Posterior vena cava (tissue), 2 donors: ENCODE measurements at places on chromosomes 3 and 15.
A peak's percentile ranks its signal among the peaks of the same experiment; 100 is the strongest.

DNA sequence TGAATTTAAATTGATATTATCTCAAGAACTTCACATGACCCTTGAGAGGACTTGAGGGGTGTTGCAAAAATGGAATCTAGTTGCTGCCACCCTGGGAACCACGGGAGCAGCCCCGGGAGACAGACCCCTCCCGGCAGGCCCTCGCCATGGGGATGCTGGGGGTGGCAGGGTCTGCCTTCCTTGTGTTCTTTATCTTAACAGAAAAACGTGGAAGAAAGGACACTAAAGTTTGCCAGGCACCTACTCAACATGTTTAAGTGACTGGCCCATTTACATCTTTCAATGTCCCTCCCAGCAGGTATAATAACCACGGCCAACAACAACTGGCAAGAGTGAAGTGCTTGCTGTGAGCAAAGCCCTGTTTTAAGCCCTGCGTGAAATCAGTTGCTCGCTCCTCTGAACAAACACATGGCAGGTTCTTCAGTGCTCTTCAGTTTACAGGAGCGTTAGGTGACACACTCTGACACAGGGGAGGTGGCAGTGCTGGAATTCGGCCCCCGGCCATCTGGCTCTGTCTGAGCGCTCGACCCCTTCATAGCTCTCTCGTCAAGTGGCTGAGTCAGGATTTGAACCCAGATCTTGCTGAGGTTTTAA lies 112.5 kb downstream of the ASB7 start:
- no peak for DNase-seq

GRCh38 chr3:81839504-81840094 lies 78.2 kb upstream of the GBE1 start:
- DNase-seq: no peak

- DNase-seq: peak; percentile 50
Measured at GRCh38 chr3:125145751-125146475, 66.6 kb downstream of the SLC12A8 start.

- DNase-seq: no peak
Measured at GRCh38 chr15:71790081-71790480, 20.3 kb upstream of the NR2E3 start.

- DNase-seq: no peak
Measured at GRCh38 chr3:193729088-193729465, 136.1 kb downstream of the OPA1 start.

GRCh38 chr15:86572368-86572841 lies 492.7 kb downstream of the AGBL1 start:
- no peak for DNase-seq

DNA sequence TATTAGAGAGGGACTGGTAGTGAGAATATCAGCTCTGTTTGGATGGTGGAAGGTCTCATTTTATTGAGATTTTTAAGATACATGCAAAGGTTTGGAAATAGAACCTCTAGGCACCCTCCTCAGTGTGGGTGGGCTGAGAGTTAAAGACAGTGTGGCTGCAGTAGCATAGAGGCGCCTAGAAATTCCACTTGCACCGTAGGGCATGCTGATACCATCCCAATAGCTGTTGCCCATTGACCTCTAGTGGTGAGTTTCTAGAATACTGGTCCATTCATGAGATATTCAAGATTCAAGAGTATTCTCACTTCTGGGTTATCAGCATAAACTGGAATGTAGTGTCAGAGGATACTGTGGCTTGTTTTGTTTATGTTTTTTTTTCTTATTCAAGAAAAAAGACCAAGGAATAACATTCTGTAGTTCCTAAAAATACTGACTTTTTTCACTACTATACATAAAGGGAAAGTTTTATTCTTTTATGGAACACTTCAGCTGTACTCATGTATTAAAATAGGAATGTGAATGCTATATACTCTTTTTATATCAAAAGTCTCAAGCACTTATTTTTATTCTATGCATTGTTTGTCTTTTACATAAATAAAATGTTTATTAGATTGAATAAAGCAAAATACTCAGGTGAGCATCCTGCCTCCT lies 87.2 kb downstream of the TGFBR2 start:
- DNase-seq: no peak

DNA sequence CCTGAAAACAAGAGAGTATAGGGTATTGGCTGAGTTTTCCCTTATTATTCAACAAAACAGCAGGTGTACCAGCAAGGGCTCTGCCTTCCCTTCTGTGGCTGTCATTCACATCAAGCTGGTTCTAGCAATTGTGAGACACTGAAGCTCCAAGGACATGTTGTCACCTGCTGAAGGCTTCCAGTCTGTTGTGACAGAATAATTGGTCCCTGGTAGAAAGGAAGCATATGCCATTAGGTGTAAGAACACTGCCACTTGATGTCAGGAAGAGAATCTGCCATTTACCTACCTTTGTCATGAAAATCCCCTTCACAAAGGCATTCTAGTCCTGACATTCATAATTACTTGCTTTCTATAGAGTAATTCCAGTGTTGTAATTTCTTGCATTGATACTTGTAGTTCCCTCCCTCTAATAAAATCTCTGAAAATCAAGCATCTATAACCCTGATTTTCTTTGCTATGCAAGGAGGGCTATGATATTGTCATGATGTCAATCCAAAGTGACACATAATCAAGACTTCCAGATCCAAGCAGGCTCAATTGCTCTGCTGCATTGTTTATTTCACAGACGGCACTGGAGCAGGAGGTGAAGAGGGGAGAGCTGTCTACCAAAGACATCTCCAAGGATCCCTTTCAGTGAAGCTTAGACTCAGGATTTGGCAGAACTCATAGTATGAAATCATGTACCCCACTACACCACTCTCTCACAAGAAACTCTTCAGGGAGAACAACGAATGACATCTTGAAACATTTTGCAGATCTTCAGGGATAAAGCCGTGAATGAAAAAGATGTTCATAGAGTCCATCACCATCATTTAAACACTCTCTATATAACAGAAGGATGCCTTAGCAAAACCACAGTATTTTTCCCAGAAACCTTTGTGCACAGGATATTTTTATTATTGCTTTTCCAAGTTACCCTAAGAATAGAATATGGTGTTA lies 425.3 kb downstream of the RBMS3 start:
- no peak for DNase-seq

GRCh38 chr3:69012100-69012799 lies 1.2 kb downstream of the EOGT start:
- no peak for DNase-seq

DNA sequence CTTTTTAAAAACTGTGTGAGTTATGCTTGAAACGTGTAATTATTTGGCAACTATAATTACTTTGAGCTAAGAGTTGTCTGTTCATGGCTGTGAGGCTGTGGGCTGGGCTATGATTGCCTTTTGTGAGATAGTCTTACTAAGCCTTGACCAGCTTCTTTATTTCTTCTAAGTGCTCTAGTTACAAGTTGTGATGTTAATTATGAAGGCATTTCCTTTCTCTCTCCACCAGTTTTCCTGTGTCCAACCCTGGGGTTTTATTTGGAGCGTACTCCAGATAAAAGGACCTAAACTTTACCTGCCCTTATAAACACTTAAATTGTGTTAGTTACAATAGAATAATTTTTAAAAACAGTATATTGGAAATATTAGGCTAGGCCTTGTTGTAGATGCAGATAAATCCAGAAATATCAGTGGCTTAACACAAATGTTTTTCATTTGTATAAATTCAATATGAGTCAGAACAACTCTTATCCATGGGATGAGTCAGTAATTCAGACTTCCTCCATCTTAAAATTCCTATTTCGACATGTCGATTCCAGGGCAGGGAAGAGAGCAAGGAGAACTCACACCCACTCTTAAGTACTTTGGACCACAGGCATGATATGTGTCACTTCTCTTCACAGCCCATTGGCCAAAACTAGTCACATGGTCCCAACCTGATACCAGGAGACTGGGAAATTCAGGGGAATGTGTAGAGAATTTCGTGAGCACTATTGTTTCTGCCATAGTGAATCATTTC lies 17.0 kb downstream of the TMEM62 start:
- DNase-seq: no peak

DNA sequence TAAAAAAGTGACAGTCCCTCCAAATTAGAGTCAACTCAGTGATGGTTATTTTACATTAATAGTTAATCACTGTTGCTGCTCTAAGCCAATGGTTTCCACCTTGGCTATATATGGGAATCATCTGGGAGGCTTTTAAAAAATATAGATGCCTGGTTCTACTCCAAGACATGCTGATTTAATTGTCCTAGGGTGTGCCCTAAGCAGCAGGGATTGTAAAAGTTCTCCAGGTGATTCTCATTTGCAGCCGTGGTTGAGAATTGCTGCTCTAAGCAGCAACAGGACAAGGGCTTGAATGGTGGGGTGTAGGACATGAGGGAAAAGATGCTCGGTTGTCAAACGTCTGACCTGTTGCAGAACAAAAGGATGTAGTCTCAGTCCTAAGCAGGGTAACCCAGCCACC lies 405.1 kb upstream of the MCTP2 start:
- no peak for DNase-seq

GRCh38 chr3:180828001-180828720 lies 84.3 kb upstream of the FXR1 start:
- DNase-seq: no peak

DNA sequence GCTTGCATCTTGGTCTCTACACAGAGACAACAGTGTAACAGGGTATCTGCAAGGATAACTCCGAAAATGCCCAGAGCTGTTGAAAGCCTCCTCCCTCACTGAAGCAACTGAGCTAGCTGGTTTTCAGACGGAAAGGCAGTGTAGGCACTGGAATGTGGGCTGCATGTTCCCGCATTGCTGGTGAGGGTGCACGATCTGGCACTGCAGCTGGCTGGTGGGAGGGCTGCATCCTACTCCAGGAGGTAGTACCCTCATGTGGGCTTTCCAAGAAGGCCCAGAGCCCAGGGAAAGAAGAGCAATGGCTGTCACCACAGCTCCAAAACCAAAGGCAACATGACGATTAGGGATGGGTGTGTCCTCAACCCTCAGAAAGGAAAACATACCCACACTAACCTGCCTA lies 28.7 kb upstream of the RPS17 start:
- DNase-seq: no peak

- DNase-seq: no peak
Measured at GRCh38 chr3:142053244-142053643, 96.1 kb downstream of the TFDP2 start.

DNA sequence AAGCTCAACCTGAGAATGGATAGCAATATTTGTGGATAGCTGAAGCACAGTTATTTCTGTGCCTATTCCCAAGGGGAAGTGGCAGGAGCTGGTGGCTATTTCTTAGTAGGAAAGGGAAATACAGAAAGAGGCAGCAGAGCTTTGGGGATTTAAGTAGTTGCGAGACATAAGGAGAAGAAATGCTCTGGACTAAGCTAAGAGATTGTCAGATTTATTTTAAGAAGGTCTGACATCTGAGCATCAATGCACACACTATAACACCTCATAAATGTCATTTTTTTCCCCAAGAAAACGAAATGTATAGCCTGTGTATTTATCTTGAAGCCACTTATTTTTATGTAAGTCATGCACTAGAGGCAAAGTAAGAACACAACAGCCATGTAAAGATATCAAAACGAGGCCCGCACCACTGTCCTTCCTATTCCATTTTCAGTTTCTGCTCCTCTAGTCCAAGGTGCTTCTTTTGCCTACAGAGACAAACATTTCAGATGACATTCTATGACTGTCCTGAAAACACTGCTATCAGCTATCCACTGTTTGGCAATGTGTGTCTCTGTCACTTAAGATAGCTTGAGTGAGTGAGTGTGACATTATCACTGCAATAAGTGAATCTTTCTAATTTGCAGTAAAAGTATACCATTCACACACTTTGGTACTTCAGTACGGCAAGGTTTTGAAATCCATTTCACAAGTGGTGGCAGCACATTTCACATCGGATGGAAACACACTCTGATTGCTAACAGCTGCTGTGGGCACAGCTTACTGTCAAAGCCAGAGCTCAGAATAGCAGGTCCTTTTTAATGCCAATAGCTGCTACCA lies 62.7 kb upstream of the ICE2 start:
- no peak for DNase-seq

DNA sequence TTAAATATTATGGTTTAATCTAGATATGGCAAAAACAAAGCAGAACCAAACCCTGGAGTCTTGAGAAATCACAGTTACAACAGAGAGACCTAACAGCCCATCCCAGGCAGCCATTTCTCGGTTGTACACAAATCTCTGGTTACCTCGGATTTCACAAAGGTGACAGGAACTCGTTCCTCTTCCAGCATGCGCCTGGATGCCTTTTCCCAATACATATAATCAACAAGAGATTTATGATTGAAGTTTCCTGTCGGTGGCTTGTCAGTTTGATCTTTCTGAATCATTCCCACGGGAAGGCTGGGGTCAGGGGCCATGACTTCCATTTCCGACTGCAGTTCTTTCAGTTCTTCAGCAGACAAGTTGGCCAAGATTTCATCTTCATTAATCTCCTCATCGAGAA lies 445 bp downstream of the LMOD3 start:
- no peak for DNase-seq
